ENCODE measurements at places on chromosomes 7 and 10.

GRCh38 chr7:145812218-145812617 lies 304.4 kb upstream of the CNTNAP2 start:
- DNase-seq: no peak

DNA sequence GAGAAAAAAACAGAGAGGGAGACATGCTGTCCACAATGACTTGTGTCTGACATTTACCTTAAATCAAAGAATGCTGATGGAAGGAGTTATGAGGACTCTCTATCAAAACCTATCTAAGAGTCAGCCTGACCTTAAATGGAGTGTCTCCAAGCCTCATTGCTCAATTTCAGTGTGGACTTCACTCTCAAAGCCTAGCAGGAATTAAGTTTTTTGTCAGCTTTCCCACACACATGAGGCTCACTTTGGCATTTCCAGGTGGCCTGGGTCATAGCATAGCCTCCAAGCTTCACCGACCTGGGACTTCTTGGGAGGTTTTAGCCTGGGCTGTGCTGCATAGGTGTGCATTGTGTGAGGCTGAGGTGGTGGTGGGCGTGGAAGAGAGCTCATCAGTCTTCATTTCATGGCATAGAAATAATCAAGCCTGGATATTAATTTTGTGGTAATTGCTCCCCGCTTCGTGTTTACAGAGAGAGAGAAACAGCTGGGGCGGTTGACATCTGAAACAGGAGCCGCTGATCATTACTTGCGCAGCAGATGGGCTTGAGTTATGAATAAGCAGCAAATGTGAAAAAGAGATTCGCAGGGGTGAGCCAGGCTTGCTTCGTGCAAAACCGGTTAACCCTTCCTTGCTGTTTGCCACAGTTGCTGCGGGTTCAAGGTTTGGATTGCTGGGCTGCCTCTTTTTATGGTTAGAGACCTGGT lies 647.8 kb downstream of the INHBA start:
- DNase-seq: no peak

DNA sequence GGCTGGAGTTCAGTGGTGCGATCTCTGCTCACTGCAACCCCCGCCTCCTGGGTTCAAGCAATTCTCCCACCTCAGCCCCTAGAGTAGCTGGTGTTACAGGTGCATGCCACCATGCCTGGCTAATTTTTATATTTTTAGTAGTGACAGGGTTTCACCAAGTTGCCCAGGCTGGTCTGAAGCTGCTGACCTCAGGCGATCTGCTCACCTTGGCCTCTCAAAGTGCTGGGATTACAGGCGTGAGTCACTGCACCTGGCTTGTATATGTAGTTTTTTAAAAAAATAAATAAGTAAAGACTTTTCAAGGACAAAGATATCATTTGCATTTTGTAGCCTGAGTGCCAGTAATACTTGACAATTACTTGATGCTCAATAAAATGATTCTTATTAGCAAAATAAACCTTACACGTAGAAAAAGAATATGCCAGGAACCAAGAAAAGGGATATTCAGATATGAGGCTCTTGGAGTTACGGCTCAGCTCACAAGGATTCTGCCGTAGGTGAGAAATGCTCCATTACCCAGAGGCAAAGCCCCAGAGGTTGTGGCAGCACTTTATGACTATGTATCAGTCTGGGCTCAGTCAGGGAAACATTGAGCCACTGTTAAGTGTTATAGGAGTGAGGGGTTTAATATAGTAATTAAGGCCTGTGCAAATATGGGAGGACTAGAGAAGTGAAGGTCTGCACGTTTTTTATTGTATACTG lies 98.5 kb downstream of the TPST1 start:
- DNase-seq: no peak

DNA sequence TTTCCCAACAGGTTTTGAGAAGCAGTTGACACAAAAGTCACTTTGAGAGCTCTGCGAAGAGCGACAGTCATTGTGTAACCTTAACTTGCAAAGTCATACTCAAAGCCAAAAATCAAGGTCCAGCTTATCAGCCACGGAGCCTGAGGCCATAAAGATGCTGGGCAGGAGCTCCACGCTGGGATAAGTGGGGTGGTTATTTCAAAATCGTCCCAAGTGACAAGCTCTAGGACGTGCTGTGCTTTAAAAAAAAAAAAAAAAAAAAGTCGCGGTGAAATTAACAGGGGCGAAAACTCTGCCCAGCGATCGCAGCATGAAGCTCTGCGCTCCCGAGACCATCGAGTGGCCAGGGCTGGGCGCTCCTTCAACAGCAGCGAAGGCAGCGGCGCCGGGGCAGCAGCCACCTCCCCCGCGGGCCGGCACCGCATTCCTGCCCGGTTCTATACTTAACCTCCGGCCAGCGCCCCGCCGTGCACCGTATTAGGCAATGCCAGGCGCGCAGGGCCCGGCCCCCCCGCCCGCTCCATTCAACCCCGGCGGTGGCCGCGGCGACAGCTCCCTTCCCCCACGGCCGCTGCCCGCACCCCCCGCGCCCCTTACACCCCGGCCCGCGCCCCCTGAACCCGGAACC lies 657 bp downstream of the HACD1 start:
- DNase-seq: no peak

DNA sequence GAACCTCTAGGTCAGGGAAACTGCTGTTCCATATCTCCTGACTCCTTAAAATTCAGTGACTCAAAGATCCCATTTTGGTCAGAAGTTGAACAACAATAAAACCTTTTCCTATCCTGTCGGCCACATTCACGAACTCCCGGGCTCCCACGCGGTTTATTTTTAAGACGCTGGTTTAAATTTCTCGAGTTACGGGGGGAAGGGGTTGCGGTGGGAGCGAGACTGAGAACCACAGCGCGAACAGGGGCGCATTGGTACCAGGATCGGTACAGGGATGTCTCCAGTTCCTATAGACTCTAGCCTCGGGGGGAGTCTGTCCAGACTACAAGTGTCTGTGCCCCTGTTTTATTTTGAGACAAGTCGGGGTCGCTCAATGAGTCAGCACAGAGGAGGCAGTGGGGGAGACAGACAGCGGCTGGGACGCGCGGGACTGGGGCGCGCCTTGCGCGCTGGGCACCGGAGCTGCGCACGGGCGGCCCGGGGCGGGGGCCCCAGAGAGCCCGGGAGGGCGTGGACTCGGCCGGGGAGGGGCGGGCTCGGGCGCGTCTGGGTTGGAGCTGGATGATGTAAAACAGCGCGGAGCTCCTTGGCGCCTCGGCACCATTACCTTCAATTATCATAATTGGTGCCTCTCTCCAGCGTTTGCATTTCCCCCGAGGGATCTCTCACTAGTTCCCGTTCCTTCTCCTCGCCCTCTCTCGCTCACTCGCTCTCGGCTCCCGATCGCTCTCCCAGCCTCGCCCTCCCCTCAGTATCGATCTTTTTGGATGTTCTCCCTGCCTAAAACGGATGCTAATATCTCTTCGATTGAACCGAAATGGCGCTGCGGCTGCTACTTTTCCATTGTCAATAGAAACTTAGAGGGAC lies 8.7 kb upstream of the BAMBI start:
- DNase-seq: peak; percentile 22

- no peak for DNase-seq
Measured at GRCh38 chr7:22404421-22405023, 47.6 kb upstream of the RAPGEF5 start.

DNA sequence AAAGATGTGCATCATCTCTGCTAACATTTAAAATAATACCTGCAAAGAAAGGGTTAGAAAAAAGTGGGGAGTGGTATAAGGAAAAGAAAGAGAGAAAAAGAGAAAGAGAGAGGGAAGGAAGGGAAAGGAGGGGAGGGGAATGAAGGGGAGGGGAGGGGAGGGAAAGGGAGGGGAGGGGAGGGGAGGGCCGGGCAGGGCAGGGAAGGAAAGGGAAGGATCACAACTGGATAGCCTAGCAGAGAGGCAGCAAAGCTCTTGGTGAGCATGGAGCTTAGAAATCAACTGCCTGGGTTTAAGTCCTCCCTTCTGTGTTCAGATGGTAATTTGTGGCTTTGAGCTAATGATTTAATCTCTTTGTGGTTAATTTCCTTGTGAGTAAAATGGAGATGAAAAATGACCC lies 5.4 kb upstream of the FAM237B start:
- DNase-seq: no peak

DNA sequence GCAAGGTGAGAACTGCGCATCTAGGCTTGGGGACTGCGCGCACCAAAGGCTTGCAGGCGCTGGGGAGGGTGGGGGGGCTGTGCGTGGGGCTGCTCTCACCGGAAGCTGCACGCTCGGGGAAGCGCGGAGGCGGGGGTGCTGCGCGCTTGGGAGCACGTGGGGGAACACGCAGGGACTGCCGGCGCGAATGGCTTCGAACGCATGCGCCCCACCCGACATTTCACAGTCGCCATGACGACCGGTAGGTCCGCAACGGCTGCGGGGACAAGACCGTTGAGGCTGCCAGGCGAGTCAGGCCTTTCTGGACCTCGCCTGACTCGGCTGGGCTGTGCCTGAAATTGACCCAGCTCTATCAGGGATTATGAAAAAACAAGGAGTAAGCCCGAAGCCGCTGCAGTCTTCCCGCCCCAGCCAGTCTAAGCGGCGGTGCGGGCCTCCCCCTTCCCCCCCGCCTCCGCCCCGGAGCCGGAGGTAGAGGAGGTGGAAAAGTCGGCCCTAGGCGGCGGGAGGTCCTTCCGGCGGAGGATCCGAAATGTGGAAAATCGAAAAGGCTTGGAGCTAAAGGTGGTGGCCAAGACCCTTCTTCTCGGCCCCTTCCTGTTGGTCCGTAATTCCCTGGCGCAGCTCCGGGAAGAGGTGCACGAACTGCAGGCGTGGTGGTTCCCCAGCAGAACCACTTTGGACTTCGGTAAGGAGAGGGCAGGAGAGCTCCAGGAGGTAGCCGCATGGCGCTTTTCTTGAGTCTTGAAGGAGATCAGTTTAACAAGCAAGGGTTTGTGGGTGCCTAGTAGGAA lies 34.9 kb upstream of the STEAP1 start:
- peak; percentile 22 for DNase-seq

- DNase-seq: no peak
Measured at GRCh38 chr7:133584956-133585668, 332.2 kb downstream of the EXOC4 start.

GRCh38 chr10:84879991-84880390 lies 551.6 kb downstream of the CCSER2 start:
- DNase-seq: no peak

DNA sequence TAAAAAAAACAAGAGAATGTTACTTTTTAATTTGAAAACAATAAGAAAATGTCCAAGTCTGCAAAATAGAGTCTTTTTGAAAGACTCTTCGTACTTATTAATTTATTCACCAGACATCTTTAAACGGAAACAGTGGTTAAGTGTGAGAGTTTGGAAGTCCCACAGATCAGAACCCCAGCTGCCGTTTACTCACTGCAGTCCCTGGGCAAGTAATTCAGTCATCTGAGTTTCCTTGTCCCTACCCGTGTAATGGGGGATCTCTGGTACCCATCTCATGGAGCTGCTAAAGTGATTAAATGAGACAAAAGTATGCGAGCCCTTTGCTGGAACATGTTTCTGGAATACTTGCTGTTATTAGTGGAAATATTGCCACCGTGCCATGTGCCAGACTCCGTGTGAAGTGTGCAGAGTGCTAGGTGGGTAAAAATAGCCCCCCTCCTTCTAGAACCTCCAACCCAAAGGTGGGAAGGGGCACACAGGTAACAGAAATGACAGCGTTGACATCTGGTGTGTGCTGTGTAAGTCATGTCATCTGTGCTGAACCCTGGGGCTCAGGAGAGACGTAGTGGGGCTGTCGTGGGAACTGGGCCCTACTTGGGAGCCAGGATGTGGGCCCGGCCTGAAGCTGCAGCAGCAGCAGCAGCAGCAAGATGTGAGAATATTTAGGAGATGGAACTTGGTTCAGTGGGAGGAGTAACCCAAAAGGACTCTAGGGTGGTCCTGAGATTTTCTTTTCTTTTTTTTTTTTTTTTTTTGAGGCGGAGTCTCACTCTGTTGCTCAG lies 140.5 kb downstream of the CUX1 start:
- no peak for DNase-seq

- no peak for DNase-seq
Measured at GRCh38 chr10:34145715-34146114, 669.4 kb downstream of the PARD3 start.

DNA sequence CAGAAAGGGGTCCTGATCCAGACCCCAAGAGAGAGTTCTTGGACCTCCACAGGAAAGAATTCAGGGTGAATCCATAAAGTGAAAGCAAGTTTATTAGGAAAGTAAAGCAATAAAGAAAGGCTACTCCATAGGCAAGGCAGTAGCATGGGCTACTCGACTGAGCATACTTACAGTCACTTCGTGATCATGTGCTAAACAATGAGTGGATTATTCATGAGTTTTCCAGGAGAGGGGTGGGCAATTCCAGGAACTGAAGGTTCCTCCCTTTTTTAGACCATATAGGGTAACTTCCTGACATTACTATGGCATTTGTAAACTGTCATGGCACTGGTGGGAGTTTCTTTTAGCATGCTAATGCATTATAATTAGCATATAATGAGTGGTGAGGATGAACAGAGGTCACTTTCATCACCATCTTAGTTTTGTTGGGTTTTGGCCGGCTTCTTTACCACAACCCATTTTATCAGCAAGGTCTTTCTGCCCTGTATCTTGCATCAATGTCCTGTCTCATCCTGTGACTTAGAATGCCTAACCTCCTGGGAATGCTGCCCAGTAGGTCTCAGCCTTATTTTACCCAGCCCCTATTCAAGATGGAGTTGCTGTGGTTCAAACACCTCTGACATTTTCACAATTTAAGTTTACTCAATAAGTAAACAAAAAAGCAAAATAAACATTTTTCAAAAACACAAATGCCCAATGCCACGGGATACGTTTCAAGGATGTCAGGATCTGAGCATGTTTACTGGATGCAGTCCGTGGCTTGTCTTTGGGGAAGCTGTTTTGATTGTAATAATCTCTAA lies 37.0 kb downstream of the ALOX5 start:
- no peak for DNase-seq

DNA sequence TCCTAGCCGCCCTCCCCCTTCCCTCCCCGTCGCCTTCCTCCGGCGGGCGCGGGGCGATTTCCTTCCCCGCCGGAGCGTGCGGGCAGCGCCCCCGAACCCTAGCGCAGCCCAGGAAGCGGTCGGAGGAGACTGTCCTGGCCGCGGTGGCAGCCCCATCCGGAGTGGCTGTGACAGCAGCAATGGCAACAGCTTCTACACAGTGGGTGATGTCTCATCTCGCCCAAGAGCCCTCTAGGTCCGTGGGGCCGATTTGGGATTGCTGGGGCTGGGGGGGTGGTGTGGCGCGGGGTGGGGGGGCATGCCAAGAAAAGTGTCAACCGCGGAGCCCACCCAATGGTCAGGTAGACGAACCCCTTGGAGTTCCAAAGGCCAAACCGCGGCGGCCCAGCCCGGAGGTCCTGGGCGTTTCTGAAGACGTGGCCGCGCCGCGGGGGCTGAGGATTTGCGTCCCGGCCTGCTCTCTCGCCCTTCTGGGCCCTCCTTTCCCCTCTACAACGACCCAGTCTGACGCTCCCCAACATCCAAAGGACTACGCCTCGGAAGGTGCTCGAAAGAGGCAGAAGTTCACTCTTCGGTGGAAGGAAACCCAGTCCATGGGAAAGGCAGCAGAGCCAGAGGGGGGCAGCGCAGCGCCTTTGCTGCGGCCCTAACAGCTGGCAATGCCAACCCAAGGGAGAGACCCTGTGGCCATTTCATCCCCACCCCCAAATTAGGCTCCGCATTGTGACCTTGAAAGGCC lies 603 bp upstream of the TWIST1 start:
- DNase-seq: no peak

All from NCI-H2029 (cell line).